Right renal cortex interstitium (tissue), 3 donors: ENCODE measurements at places on chromosomes 13 and 19.
A peak's percentile ranks its signal among the peaks of the same experiment; 100 is the strongest.

DNA sequence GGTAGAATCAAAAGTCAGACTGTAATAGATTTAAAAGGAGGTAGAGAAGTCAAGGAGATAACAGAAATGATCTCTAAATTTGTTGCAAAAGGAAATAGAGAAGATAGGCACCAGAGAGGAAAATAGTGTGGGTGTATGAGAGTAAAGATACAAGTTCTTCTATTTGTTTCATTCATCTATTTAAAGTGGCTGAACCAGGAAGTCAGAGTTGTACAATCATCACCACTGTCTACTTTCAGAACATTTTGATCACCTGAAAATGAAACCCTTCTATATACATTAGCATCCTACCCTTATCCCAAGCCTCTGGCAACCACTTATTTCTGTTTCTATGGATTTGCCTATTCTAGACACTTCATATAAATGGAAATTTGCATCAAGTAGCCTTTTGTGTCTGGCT is 36.7 kb downstream of the INTS6 start:
- DNase-seq: no peak

DNA sequence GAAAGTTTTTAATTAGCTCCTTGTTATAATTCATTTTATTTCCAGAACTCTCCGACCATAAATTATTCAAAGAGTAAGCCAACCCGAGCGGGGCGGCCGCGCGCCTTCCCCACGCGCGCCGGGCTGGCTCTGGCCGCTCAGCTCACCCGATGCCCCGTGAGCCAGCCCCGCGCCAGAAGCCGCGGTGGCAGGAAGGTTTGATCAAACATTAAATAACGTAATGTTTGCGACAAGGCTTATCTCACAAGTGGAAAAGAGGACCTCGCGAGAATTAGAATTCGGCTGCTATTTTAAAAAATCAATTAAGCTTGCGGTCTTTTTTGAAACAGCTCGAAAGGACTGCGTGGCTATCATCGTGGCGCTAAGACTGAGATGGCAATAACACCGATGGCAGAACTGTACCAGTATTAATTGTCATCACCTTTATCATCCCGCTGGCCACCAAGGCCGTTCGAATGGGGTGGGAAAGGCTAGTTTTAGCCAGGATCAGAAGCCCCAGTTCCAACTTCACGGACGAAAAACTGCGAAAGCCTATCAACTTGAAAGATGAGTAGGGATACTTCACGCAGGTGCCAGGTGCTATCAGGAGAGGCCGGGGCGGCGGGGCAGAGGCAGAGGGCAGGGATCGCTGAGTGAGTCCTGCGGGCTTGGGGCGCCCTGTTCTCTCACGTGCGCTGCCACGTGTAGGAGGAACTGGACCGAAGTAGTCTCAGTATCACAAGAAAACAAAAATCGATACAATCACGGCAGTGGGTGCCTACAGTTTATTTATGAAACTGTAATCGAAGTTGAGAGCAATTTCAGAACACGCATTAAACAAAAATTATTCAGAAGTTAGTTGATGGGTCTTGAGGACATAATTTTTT is 6.4 kb downstream of the POU4F1 start:
- no peak for DNase-seq

GRCh38 chr19:4007836-4008539 is 452 bp downstream of the PIAS4 start:
- no peak for DNase-seq

- DNase-seq: no peak
These were observed 498.6 kb downstream of the KCTD12 start for GRCh38 chr13:76387566-76387965.

GRCh38 chr19:27691991-27692390 is 1521.0 kb downstream of the UQCRFS1 start:
- DNase-seq: no peak

GRCh38 chr13:95679722-95680121 is 2.8 kb downstream of the DNAJC3 start:
- no peak for DNase-seq

DNA sequence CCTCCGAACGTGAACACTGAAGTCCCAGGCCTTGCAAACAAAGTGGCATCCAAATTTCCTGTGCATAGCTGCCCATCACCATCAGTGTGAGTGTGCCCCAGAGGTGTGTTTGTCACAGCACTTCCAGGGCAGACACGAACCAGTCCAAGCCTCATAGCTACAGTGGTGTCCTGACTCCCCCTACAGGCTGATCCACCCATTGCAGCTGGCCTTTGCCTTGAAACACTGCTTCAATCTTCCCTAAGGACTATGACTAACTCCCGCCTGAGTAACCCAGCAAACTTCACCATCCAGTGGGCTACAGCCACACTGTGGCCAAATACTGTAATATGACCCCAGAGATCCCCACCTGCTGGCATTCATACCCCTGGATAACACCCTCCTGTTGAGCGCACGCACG is 3.9 kb downstream of the ZNF266 start:
- DNase-seq: no peak

- DNase-seq: no peak
These were observed 691.1 kb downstream of the UQCRFS1 start for GRCh38 chr19:28521614-28522544.

DNA sequence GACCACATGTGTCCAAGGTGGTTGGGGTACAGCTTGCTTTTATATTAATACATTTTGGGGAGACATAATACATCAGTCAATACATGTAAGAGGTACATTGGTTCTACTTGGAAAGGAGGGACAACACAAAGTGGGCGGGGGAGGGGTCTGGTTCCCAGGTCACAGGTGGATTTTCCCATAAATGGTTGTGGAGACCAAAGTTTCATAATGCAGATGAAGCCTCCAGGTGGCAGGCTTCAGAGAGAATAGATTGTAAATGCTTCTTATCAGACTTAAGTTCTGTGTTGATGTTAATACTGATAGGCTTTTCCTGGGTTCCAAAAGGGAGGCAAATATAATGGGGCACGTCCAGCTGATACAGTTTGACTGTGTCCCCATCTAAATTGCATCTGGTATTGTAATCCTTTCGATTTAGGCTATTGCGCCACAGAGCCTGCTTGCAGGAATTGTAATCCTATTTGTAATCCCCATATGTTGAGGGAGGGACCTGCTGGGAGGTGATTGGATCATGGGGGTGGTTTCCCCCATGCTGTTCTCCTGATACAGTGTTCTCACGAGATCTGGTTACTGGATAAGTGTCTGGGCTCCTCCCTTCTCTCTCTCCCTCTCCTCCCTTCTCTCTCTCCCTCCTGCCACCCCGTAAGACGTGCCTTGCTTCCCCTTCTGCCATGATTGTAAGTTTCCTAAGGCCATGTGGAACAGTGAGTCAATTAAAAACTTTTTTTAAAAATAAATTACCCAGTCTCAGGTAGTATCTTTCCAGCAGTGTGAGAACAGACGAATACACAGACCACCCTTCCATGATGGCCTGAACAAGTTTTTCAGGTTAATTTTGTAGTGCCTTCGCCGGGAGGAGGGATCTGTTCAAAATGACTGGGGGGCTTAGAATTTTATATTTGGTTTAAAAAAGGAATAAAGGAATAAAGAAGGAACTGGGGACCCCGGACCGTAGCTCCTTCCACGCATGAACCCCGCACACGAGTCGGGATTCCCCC is 44.9 kb downstream of the ZNF823 start:
- peak; percentile 1 for DNase-seq

- no peak for DNase-seq
These were observed 6.7 kb downstream of the ZNF865 start for GRCh38 chr19:55611983-55612645.

- DNase-seq: no peak
These were observed 276.4 kb upstream of the TMTC4 start for GRCh38 chr13:100951016-100951415.

DNA sequence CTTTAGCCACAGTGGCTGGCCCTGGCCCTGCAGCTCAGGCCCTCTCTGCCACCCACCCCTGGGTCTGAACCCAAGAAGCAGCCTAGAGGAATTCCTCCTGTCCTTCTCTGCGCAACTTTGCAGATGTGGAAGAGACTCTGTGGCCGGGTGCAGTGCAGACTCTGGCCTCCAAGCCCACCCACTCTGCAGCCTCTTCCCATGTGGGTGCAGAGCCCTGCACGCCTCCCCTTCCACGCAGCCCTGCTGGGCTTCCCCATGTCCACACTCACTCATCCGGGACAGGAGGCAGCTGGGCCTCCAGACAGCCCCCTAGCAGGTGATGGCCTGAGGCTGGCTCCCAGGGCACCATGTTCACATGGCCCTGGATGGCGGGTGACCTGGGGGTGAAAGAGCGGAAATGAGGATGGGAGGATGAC is 2.5 kb downstream of the TEX29 start:
- DNase-seq: no peak

DNA sequence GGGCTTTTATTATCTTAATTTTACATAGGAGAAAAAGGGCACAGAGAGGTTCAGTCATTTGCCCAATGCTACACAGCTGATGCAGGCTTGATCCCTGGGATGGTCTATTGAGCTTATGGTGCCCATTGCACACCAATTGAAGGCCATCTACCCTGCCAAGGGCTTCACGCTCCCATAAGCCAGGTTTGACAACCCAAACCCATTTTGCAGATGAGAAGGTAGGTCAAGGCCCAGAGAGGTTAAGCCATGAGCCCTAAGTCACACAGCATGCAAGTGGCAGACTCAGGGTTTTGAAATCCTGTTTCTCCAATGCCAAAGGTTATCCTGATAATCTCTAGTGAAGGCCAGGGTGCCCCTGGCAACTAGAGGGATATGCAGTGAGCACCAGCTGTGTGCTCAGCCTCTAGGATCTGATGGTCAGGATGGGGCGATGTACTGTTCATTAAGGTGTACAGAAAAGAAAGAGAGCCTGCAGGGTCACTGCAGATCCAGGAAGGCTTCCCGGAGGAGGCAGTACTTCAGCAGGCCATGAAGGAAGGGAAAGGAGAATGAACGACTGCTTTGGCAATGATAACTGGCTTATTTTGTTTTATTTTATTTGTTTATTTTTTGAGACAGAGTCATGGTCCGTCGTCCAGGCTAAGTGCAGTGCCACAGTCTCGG is 8.1 kb downstream of the CREB3L3 start:
- DNase-seq: no peak

DNA sequence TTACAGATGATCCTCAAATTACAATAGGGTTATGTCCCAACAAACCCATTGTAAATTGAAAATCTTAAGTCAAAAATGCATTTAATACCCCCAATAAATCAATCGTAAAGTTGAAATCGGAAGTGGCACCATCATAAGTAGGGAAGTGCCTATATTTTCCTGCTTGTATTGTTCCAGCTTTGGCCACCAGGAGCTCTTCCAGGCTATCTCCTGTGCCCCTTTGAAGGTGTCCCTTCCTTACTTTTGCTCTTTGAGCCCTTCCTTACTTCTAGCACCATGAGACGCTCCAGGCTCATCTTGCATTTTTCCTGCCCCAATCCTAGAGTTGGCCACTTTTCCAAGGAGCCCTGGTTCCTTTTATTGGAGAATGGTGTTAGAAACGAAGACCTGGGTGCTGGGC is 163.0 kb upstream of the TSC22D1 start:
- DNase-seq: no peak

DNA sequence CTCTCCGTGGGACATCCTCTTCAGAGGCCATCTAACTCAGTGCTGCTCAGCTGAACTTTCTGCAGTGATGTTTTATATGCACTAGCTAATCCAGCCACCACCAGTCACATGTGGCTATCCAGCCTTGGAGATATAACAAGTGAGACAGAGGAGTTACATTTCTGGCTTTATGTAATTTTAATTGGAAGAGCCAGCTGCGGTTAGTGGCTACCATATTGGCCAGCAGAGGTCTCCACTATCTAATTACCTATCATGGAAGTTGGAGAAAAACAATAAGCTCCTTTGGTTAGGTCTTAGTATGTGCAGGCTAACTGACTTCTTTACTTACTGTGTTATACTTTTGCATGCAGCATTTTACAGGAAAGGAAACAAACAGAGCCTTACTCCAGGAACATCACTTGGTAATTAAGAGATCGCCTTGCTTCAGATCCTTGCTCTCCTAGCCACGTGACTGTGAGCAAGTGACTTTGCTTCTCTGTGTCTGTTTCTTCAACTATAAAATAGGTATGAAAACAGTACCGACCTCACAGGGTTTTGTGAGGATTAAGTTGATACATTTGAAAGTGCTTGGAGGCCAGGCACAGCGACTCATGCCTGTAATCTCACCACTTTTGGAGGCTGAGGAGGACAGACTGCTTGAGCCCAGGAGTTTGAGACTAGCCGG is 1.6 kb upstream of the KLK10 start:
- no peak for DNase-seq

- DNase-seq: no peak
These were observed at the start of gene KLK7 for GRCh38 chr19:50983625-50984292. KLK7 (minus strand) TSS chr19:50983917; CDS start chr19:50982399, 1,518 bp downstream.

DNA sequence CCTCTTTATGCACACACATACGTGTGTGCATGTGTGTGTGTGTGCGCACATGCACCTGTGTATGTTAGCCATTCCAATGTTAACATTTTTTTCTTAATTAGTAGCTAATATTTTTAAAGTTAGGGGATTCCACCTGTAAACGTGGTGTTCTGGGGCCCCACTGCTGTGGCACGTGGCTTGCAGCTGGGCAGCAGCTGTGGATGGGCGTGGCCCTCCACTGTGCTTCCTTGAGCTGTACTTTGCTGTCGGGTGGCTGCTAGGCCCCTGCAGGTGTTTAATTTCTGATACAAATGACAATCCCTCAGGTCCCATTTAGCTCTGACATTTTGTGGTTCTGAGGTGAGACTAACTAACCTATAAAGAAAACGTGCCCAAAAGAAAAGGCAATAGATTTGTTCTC is 58.9 kb upstream of the GJB6 start:
- no peak for DNase-seq

DNA sequence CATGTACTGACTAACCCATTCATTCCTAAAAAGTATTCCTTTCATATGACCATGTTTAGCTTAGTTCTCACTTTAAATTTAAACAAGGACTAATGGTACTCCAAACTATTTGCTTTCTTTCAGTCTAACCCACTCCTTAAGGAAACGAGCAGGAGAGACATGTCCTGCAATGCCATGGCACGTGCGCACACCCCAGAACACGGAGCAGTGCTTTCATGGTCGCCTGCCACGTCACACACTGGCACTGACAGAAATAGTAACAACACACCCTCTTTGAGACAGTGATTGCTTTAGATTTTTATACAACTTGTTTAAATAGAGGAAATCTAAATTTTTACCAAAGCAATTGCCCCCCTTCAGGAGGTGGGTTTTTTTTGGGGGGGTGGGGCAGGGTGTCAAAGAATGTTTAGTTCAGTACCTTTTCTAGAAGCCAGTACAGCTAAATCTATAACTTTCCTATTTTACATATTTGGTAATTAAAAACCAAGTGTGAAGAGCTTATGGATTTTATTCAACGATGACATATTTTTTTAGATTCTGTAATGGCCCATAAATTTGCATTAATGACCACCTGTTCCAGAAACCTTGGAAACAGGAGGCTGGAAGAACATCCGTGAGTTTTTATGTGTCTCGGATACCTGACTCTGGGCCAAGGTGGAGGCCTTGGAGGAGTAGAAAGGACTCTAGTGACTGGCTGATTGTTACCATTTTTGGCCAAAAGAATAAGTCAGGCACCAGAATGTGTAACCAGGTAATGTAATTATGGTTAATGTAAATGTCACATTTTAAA is 247.1 kb downstream of the DCT start:
- DNase-seq: no peak

DNA sequence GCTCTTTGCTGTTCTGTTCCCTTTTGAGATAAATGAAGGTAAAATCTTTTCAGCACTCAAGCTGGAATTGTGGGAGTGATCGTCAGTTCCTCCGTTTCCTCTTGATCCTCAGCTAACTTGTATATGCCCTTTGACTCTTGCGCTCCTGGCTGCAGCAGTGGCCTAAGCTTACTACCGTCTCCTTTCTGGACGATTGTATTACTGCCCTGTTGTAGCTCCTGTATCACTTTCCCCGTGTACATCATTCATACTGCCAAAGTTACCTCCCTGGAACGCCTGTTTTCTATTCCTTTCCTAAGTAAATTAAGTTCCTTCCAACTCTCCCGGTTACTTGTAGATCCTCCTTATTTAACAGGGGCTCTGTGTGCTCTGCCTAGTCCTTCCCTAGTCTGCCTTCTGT is 36.9 kb downstream of the WASF3 start:
- DNase-seq: no peak
